Stimulated activated CD8-positive, alpha-beta memory T cell treated with anti-CD3 and anti-CD28 coated beads, Interleukin-7, amount 100 ng/mL, for 1 hour (primary cell): ENCODE measurements at places on chromosomes 4 and X.

DNA sequence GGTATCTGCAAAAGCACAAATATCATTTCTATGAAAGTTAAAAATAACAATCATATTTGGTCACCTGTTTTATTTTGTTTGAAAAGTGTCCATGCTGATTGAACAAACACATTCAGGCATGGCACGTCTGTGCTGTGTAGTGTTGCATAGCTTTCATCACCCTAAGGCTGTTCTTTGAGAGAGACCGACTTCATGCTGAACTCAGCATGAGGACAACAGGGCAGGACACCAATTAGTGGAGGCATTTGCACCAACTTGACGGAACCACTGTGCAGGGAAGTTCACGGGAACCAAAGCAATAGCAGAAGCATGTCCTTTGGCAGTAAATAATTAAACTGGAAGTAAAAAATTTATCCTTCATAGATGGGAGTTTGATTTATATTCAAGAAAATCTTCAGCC lies 158.4 kb upstream of the SLC7A11 start:
- no peak for DNase-seq

DNA sequence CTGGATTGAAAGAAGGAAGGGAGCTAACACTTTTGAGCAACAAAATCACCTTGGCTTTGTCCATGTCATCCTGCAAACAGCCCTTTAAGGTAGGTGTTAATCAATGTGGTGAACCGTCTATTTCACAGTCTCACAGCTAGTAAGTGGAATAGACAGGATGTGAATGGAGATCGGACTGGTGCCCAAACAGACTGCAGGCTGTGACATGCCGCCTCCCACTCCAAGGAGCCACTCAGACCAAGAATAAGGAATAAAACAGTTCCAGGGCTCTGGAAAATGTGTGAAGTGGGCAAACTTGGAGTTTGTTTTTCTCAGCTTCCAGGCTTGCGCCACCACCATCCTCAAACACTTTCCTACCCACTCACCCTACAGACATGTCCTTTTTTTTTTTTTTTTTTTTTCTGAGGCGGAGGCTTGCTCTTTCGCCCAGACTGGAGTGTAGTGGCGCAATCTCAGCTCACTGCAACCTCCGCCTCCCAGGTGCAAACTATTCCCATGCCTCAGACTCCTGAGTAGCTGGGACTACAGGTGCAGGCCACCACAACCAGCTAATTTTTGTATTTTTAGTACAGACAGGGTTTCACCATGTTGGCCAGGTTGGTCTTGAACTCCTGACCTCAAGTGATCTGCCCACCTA lies 57.7 kb upstream of the SEC24B start:
- DNase-seq: no peak

DNA sequence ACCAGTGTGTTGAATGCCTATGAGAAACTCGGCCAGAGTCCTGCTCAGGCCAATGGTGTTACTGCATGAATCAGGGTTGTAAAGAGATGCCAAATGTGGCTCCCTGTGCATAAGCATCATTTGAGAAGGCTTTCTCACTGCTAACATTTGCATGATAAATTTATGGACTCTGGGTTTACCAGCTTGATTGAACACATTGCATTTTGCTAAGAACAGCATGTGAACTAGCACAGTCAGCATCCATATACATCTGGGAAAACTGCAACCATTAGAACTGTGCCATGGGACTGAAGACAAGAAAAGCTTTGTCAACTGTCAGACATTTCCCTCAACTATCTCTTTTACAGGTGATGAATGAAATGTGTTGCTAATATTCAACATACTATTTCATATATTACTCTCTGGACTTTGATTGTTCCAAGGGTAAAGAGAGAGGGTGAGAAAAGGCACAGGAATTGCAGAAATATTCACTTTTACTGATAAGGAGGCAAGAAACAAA lies 1427.4 kb upstream of the ADGRL3 start:
- DNase-seq: no peak

DNA sequence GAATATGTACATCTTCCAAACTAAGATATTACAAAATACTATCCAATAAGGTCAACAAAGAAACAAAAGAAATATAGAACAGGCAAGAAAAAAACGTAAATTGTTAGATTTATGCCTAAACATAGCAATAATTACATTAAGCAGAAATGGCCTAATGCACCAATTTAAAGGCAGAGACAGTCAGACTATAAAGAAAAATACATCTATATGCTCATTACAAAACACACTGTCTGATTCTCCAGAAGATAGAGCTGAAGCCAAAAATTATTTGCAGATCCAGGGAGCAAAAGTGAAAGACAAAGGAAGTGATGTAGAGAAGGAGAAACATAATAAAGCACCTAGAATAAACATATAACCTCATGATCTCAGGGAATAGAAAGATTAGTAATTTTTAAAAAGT lies 246.9 kb downstream of the PAPSS1 start:
- DNase-seq: no peak

DNA sequence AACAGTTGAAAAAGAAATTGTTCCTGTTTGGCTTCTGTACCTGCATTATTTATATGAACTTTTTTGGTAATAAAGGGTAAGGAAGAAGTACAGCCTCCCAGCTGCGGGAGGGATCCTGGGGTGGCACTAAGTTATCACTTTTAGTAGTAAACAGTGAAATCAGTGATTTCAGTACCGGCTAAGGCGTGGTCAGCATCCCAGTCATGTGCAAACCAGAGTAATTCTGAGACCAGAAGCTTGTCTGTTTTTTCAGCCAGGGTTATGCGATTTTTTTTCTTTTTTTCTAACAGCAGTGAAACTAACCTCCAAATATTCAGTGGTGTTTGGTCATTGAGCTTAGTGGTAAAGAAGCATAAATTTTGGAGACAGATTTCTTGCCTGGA lies 3.3 kb downstream of the EGF start:
- DNase-seq: no peak

- no peak for DNase-seq
These were observed 587.6 kb upstream of the DIPK2B start for GRCh38 chrX:45788315-45788714.

DNA sequence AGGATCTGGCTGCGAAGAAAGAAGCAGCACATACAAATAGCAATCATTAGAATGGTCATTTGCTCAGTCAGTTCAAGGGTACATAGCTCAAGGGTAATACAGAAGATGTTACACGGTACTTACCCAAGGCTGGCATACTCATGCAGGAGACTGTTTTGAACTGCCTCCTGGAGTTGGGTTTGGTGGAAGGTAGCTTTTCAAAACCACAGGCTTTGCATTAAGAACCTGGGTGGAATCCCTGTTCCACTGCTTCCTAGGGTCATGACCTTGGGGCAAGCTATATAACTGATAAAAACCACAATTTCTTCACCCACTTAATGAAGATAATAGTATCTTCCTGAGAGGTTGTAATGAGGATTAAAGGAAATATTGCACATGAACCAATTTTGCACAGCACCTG lies 36.5 kb downstream of the TBC1D9 start:
- DNase-seq: no peak

DNA sequence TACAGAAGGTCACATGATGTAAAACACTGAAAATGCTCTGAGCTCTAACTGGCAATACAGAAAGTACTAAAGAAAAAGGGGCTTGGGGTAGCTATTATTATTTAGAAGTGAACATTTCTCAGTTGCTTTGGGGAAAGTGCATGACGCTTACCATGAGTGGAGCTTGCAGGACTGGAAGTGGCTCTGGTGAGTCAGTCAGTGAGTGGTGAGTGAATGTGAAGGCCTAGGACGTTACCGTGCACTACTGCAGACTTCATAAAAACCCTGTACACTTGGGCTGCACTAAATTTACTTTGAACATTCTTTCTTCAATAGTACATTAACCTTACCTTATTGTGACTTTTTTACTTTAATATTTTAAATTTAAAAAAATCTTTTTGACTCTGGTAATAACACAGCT lies 89.3 kb upstream of the ENPP6 start:
- DNase-seq: no peak

DNA sequence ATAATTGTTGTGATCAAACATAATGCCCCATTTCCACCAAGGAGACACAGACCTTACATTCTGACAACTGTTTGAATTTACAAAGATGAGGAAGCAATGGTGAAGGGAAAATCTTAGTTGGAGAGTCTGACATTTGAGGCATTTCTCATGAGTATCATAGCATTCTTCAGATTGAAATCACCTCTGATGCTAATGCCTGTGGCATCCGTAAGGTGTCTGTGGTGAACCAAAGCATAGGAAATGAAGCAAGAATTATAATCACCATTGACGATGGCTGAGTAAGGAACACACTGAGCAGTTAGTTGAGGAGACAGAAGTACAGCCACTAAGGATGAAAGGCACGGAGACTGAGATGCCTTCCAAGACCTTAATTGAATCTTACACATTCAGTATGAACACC lies 575.7 kb downstream of the TRIML1 start:
- no peak for DNase-seq

DNA sequence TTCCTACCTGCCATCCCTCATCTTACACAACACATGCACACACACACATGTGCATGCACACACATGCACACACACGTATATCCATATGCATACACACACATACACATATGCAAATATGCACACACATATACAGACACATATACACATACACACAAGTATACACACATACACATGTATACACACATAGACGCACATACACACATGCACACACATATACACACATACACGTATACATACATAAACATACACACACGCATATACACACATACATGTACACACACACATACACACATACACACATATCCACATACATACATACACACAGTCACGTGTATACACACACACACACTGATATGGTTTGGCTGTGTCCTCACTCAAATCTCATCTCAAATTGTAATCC lies 37.0 kb upstream of the AFAP1 start:
- no peak for DNase-seq
